IPS DF 19.7 (cell line): ENCODE measurements at places on chromosomes 2 and 18.

DNA sequence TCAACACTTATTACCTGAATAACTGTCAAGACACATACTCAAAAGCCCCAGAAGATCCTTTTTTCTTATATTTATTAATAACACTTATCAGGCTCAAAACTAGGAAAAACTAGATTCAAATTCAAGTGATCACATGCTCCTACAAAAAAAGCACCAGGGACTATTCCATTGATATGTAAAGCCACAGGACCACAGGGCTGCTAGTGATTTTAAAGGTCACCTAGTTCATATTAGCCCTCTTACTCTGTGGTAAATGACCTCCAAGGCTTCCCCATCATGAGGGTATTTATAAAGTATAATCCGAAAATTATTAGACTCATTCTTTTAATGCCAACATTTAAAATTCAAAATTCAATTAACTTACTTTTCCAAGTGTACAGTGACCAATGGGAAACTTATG lies 52.5 kb downstream of the LRPPRC start:
- no peak for DNase-seq

- DNase-seq: no peak
These were observed 12.3 kb upstream of the PLEK start for GRCh38 chr2:68352651-68353391.

- no peak for DNase-seq
These were observed 46.0 kb upstream of the SEC11C start for GRCh38 chr18:59093668-59094067.

DNA sequence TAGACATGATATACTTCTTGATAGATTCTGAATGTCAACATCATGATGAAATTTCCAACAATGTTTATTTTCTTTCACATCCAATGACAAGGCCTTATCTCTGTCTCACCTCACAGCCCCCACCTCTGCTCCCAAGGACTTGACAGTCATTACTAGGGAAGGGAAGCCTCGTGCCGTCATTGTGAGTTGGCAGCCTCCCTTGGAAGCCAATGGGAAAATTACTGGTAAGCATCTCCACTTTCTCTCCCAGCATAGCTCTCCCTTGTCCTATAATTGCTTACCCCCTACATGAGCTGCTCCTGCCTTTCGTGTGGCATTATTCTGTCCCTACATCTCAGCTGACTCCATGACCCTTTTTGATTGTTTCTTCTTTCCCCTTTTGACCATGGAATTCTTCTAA lies 821.8 kb downstream of the MBD2 start:
- no peak for DNase-seq

GRCh38 chr18:11004951-11005350 lies 144.4 kb downstream of the PIEZO2 start:
- no peak for DNase-seq

DNA sequence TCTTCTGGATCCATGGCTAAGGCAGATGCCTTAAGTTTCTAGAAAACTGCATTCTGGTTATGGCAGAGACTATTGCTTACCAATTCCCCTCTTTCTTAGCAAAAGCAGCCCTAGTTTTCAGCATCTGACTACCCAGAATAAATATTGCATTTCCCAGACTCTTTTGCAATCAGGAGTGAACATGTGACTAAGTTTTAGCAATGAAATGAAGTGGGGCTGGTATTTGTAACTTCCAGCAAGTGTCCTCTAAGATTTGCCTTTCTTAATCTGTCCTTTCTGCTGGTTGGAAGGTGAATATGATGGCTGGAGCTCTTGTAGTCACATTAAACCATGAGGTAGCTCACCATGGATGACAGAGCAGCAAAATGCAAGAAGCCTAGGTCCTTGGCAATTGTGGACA lies 132.9 kb upstream of the PKDCC start:
- no peak for DNase-seq

DNA sequence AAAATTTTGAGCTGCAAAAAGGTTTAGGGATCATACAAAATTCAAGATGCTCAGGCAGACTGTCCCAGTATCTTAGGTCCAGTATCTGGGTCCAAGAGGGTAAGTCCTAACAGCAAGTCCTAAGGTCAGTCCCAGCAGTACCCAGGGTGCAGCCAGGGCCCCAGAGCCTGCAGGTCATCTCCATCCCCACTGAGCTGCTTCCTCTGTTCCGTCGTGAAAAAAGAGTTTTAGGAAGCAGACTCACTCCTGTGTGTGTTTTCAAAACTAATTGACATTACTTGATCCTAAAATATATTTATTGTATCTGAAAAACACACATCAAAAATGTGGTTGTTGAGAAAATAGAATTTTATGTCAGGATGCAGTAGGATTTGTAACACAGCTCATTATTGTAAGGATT lies 69.9 kb upstream of the ALKAL2 start:
- DNase-seq: no peak

DNA sequence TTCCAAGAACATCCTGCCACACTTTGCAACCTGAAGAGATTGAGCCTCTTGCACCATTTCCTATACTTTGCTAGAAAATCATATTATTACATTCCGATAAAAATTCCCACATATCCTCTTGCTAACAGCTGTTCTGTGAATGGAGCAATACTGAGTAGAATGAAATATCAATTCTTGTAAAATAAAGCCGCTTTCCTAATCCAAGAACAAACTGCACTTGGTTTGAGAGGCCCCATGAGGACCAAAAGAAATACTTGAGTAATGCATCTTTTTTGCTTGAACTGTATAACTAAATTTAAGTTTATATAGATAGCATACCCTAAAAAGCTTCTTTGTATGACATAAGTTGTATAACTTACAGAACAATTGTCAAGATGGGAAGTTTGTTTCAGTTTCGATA lies 632.4 kb upstream of the SLC8A1 start:
- DNase-seq: no peak

DNA sequence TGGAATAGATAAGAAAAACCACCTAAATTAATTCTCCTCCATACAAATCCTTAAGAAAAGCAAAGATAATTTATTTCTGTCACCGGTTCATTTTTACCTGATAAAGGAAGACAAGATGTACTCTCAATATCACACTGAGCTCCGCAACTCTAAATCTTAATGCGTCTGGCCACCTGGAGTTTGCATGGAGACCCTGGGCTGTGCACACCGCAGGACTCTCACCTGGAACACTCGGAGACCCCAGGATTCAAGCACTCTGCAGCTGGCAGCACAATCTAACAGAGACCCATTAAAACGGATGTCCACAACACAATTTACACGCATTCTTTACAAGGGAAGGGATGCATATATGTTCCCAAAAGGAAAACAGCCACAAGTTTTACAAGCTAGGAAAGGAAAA lies 72.2 kb downstream of the ZNF516 start:
- DNase-seq: no peak

DNA sequence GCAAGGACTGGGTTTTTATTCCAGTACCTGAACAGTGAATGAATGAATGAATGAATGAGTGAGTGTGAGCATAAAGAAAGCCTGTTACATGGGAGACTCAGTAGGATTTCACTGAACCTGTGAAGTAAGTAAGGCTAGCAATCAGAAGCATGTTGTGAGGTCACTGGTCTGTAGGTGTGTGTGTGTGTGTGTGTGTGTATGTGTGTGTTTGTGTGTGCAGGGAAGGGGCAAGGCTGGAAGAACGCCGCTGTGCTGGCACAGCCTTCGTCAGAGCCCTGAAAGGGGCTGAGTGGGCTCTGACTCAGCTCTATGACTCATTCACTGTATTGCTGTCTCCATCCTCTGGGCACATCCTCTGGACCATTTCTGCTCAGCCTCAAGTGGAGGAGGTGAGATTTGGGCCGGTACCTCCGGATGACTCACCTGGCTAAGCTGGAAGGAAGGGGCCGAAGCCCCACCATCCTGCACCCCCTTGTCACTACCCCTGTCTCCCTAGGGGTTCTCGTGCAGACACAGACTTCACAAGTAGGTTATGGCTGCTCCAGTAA lies 51.4 kb upstream of the MRPL33 start:
- no peak for DNase-seq

- DNase-seq: no peak
These were observed 369.6 kb downstream of the FBXO15 start for GRCh38 chr18:73778032-73778359.

GRCh38 chr2:10863047-10863446 lies 48.7 kb upstream of the KCNF1 start:
- no peak for DNase-seq

- DNase-seq: no peak
These were observed 577.8 kb upstream of the NXPH2 start for GRCh38 chr2:139357972-139358371.

DNA sequence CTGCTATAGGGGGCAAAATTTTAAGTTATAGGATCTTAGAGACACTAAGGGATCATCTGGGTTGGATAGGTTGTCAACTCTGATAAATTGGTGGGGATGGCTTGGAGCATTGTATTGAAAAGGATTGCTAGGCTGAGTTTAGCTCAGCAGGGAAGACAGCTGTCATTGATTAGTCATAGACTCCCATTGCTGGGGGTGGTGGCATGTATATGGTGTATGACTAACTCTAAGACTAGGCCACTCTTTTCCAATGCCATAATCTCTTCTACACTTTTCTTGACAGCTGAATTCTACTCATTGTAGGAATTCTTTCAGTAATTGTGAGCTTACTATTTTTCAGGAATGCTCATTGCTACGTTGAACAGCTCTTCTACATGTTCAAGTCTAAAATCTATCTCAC lies 81.3 kb upstream of the PELI1 start:
- no peak for DNase-seq

- DNase-seq: no peak
These were observed 470 bp downstream of the KCNF1 start for GRCh38 chr2:10912076-10912731.

GRCh38 chr2:193584522-193584938 lies 1389.8 kb upstream of the TMEFF2 start:
- peak; percentile 45 for DNase-seq

GRCh38 chr2:24871852-24872333 lies 48.1 kb downstream of the ADCY3 start:
- DNase-seq: no peak

DNA sequence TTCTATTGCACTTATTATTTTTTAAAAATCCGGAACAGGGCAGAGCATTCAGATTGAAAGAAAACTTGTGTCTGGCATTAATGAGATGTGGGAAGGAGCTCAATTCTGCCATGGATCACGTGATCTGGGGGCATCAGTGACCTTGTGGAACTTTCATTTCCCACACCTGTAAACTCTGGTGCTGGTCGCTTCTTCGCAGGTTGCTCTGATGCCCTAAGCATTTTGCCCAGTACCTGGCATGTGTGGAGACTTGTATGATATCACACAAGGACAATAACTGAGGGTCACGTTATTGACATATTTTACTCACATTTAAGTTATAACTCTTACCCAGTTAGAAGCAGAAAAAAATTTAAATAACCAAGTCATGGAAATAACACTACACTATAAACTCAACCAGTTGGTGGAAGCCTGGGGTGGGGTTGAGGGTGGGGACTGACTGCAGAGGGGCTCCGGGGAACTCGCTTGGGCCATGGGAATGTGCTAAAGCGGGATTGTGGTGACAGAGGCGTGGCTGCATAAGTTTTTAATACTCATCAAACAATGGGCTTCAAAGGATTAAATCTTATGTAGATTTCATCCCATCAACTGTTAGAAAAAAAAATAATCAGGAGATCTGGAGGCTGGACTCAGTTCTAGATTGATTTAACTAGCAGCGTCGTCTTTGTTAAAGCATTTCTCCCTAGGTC lies 36.5 kb downstream of the ST3GAL5 start:
- DNase-seq: no peak

DNA sequence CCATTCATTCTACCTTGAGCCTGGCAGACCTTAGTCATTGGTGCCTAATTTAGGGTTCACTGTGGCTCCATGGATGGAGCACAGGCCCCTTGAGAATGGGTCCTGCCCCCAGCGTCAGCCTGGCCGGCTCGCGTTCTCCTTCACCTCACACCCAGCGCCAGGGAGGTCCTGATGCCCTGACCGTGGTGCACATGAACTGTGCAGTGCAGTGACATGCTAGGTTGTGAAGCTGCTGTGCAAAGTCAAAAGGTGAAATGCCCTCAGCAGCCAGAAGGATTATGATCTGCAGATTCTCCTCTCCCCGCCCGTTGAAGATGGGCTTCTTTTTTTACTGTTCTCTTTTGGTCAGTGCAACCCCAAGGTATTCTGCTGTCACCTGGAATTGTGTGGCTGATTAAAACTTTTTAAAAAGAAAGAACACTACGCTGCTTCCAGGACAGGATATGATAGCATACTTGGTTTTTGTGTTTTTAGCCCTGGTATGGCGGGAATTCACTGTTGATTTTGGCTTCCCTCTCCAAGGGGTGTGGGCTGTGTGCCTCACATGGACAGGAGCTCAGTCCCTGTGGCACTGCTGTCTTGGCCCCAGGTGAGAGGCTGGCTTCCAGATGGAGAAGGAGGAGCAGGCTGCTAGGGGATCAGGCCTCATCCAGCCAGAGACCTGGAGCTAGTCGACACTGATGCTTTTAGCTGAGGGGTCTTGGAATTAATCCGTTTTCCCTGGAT lies 49.4 kb upstream of the MCFD2 start:
- DNase-seq: no peak

DNA sequence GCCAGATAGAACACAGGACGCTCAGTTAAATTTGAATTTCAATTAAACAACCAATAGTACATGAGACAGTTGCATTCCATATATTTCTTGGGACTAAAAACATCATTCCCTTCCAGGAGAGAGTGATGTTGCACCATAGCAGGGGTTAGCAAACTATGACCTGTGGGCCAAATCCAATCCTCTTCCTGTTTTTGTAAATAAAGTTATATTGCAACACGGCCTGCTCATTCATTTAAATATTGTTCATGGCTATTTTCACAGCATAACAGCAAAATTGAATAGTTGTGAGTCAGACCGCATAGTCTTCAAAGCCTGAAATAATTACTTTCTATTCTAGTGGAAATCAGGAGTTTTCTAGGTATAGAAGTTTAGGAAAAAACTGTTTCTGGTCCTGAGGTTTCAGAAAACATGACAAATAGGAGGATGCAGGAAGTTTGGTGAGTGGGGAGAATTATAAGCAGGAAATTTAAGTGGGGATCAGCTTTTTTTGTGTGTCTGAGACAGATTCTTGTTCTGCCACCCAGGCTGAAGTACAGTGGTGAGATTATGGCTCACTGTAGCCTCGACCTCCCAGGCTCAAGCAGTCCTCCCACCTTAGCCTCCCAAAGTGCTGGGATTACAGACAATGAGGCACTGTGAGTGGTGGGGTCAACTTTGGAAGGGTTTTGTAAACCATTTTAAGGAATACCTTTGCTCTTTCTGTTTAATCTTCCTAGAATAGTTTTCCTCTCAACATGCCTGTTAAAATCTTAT lies 131.5 kb downstream of the SOCS6 start:
- DNase-seq: no peak

DNA sequence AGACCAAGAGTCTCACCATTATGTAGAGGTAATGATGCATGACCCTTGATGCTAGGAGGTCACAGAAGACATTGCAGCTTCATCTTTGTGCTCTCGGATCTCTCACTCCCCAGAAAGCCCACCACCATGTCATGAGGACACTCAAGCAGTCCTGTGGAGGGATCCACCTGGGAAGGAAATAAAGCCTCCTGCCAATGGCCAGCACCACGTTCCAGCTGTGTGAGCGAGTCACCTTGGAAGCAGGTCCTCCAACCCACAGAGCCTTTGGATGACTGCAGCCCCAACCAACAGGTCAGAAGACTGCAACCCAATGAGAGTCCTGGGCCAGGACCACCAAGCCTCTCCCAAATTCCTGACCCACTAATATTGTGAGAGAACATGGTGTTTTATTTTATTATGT lies 38.4 kb downstream of the CYP26B1 start:
- no peak for DNase-seq
